ENCODE measurements at places on chromosomes 5 and 9.
A peak's percentile ranks its signal among the peaks of the same experiment; 100 is the strongest.

- no peak for DNase-seq
Measured at GRCh38 chr5:50292735-50293394, 148.2 kb downstream of the EMB start.

DNA sequence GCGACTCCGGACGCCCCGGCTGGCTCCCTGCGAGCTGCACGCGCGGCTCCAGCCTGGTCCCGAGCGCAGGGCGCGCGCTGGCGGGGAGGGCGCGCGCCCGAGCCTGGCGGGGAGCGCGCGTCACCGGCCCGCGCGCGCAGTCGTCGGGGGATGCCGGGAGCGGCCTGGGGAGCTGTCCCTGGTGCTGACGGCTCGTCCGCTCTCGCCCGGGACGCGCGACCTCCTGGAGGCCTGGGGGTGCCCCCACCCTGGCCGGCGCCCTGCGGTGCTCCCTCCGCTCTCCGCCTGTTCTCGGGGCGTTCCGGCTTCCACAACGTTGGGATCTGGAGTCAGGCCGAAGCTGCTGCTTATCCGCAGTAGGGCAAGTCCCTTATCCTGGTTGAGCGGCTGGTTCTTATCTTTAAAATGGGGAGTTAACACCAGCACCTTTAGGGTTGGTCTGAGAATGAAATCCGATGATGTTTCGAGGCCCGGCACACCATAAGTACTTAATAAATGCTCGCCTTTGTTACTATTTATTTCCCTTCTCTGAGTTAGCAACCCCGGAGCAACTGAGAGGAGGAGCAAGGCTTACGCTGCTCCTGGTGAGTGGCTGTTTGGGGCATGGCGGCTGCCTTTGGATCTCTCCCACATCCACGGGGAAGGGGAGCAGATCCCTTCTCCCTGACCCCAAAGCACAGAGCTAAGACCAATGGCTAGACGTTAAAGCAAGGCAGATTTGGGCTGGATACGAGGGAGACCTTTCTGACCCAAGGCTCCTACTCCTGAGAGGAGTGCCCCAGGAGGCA, at the start of gene FAM163B:
FAM163B (minus strand) TSS at position 79 of the 788 bp plus-strand sequence. CDS start 29,166 bp downstream, outside the sequence.
- peak; percentile 7 for DNase-seq

- no peak for DNase-seq
Measured at GRCh38 chr9:69429281-69429680, 104.3 kb downstream of the ENTREP1 start.

DNA sequence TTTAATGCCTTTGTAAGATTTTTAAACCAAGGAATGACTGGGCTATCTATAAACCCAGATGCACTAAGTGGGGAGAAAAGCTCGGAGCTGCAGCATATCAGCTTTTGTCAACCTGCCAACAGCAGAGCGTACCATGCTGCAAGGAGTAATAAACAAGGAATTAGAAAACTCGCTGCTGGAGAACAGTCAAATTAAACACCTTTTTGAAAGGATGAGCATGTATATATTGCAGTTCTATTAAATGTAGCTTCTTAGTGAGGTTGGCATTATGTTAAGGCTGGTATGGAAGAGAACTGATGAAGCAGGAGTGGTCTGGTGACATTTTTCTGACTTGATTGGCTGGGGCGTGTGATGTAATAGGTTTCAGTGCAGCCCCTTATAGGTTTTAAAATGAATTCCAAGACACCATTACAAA, 74.7 kb downstream of the PIK3R1 start:
- DNase-seq: no peak

DNA sequence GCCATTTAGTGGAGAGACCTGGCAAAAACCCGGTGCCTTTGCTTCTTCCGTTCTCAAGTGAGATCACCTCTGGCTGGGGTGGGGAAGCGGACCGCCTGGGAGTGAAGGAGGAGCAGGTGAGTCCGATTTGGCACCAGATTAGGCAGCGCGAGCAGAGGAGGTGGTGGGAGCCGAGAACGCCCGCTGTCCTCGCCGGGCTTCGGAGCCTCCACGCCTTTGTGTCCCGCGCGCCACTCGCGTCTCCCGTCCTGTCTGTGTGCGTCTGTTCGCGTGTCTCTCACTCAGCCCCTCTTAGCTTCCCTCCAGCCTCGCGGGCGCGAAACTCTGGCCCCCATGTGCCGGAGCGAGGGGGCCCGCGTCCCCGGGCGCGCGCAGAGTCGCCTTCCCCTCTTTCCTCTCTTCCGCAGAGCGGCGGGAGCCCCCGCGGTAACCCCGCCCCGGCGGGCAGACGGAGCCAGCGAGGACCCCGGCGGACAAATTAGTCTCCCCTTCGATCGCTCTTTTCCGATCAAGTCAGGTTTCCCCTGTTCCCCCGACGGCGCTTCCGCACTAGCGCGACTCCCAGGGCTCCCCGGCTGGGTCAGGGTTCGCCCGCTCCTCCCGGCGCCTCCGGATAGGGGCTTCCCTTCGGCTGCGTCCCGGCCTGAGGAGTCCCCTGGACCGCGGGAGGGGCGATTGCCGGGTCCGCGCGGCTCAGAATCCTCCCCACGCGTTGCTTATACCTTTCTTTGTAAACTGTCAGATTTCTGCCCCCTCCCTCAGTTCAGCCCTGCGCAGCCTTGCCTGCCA, 7.1 kb downstream of the POU4F3 start:
- DNase-seq: no peak

DNA sequence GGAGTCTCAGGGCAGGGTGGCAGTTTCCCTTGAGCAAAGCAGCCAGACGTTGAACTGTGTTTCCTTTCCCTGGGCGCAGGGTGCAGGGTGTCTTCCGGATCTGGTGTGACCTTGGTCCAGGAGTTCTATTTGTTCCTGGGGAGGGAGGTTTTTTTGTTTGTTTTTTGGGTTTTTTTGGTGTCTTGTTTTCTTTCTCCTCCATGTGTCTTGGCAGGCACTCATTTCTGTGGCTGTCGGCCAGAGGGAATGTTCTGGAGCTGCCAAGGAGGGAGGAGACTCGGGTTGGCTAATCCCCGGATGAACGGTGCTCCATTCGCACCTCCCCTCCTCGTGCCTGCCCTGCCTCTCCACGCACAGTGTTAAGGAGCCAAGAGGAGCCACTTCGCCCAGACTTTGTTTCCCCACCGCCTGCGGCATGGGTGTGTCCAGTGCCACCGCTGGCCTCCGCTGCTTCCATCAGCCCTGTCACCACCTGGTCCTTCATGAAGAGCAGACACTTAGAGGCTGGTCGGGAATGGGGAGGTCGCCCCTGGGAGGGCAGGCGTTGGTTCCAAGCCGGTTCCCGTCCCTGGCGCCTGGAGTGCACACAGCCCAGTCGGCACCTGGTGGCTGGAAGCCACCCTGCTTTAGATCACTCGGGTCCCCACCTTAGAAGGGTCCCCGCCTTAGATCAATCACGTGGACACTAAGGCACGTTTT, 3.5 kb upstream of the PHYHD1 start:
- no peak for DNase-seq

GRCh38 chr9:115071176-115071575, 46.8 kb downstream of the TNC start:
- DNase-seq: no peak

DNA sequence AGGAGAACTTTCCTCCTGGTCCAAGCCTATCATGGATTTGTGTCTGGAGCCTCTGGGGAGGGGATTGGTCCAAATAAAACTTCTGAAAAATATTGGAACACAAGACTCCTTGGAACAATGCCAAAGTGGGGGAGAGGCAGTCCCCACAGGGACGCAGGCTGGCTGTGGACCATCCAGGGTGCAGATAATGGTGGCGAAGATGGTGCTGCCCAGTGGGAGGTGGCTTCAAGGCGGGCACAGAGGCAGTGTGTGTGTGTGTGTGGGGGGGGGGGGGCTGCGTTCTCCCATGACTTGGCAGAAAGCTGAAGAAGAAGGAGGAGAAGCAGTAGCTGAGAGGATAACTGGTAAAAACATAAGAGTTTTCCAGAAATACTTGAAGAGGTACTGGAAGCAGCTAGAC, 186.4 kb downstream of the MELK start:
- DNase-seq: no peak

DNA sequence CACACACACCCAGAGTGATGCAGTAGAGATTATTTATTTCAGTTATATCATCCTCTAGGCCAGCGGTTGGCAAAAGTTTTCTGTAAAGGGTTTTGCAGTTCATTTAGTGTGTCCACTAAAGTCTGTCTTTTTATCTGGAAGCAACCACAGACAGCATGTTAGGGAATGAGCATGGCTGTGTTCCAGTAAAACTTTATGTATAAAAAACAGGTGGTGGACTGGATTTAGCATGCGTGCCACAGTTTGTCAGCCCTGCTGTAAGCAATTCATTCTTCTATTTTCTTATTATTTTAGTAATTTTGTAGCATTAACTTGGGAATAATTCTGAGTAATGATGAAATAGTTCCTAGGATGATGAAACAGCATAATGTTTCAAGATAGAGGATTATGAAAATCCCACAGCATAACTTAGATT, 51.7 kb downstream of the CCNH start:
- no peak for DNase-seq

DNA sequence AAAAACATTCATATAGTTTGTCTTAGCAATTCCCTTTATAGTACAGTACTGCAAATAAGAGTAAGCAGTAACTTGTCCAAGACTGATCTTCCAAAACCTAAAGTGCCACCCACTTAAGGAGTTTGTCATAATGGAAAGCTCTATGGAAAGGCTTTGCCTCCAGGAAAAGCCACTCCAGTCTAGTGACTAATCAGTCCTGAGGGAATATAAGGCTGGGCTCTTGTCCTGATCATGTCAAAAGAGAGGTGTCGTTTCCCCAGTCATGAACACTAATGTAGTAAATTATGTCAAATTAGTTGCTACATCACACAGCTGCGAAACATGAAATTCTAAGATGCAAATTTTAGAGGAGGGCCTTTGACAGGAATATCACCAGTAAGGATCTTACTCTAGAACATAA, 271.6 kb downstream of the GABRB2 start:
- no peak for DNase-seq

DNA sequence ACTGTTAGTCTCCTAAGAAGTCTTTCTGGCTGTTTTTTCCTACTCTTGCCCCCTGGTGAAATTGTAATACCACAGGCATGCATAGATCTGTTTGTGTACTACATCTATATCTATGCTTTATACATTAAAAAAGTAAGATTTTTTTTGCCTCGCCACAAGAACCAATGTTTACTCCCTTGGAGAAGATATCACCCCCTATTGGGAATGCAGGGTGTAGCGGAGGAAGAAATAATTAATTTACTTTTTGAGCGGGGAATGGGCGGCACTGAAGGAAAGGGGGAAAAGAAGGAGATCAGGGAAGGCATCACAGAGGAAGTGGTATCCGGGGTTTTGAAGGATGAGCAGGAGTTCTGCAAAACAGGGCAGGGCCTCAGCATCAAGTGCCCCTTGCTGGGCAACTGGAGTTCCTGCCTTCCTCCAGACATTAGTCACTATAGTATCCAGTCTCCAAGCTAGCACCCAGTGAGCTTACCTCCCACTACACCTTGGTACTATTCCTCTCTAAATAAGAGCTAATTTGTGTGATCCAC, 134.9 kb downstream of the GABBR2 start:
- DNase-seq: no peak

DNA sequence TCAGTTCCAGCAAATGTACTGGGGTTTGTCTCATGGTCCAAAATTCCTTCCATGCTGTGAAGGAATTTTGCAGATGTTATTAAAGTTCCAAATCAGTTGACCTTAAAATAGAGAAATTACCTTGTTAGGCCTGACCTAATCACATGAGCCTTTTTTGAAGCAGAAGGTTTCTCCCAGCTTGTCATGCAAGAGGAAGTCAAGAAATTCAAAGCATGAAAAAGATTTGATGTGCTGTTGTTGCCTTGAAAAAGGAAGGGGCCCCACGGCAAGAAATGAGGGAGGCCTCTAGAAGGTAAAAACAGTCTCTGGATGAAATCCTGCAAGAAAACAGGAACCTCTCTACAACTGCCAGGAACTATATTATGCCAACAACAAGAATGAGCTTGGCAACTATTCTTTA, 24.2 kb upstream of the HAPLN1 start:
- DNase-seq: no peak

- peak; percentile 41 for DNase-seq
Measured at GRCh38 chr9:121267689-121268597, at the start of gene GSN. Gene GSN (plus strand): TSS chr9:121268162. CDS start chr9:121301972, 33,810 bp downstream.

DNA sequence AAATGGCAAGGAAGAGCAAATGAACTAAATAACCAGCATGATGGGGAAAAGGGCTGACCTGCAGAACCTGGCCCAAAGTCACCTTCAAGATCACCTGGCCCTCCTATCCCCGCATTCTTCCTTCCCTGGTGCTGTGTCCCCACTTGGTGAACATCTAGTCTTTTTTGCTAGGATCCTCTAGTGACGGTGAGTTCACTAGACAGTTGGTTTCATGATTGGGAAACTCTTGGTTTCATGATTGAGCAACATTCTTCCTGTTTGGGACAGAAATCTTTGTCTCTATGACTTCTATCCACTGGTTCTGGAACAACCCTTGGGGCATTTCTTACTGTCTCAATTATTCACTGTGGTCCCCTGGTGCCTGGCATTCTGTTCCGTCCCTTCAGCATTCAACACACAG, 50.2 kb upstream of the DAB2IP start:
- DNase-seq: no peak

GRCh38 chr5:94374336-94374735, 244.1 kb downstream of the KIAA0825 start:
- DNase-seq: no peak

- no peak for DNase-seq
Measured at GRCh38 chr9:5392285-5392684, 45.4 kb downstream of the PLGRKT start.

DNA sequence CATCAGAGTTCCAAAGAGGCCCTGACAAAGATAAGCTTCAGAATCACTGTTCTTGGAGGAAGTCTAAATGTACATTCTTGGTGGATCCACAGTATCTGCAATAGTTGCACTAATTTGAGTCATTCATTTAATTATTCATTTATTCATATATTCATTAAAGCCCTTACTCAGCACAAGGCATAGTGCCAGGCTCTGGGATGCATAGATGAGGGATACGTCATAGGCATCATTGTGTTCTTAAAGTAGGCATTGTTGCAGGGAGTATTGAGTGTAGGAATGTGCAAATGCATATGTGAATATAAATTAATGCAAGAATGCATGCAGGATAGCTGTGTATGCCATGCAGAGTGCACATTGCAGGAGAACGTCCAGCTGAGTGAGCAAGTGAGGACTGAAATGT, 100.7 kb downstream of the DRD1 start:
- DNase-seq: no peak

DNA sequence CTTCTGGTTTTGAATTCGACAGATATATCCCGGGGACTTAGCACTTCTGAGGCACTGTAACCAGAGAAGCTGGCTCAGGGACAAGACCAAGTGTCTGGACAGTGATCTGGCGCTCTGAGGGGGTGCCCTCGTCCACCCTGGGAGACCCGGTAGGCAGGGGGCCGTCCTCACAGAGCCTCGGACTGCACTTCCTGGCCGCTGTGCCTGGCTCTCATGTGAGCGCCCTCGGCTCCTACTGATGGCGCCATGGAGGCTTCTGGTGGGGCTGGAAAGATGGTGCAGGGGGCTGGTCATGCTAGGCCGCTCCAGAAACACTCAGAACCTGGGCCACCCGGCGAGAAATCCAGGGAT, 18.8 kb upstream of the SLC6A3 start:
- DNase-seq: no peak

GRCh38 chr9:108812396-108813025, 43.3 kb downstream of the ACTL7B start:
- no peak for DNase-seq

GRCh38 chr9:125374443-125375309, 113.0 kb downstream of the GAPVD1 start:
- DNase-seq: peak; percentile 54

Data from stimulated activated CD8-positive, alpha-beta memory T cell treated with anti-CD3 and anti-CD28 coated beads, Interleukin-2, amount 100 ng/mL, for 48 hours (primary cell).